ENCODE measurements at places on chromosomes 6 and 20. TPM values are rescaled to one million over a fixed set of nuclear protein-coding genes. Genes with fewer than 3 reads are reported as not detected.

GRCh38 chr6:69796073-69796641 is 653 bp downstream of the LMBRD1 start:
- peak overlapping the region; percentile 85 for H3K4me3 ChIP-seq
- H3K27ac ChIP-seq, result peak overlapping the region; percentile 82
- DNase-seq, result peak; percentile 85

DNA sequence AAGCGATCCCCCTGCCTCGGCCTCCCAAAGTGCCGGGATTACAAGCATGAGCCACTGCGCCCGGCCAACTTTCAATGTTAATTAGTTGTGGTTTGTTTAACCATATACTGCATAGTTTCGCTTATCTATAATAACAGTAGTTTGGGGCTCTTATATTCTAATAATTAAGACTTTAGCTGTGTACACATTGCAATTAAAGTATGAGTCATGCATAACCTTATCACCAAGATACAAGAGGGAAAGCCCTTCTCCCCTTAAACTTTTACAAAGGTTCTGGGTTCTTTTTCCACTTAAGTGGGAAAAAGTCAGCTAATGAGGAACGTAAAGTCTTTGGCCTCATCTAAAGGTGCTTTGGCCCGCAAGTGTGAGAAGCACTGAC is 3.2 kb upstream of the MCCD1 start:
- H3K27ac ChIP-seq, result no peak overlapping the region
- H3K27me3 ChIP-seq, result no peaks in the 10 kb centered on the region
- no peak for DNase-seq
- H3K36me3 ChIP-seq, result peaks cover 11% of the 10 kb centered on the region

OOEP gene
- not detected for total RNA-seq

- H3K27ac ChIP-seq, result no peak overlapping the region
- peaks cover 5% of the 10 kb centered on the region for H3K4me1 ChIP-seq
- no peak for DNase-seq
- no peaks in the 10 kb centered on the region for H3K36me3 ChIP-seq
- no peaks in the 10 kb centered on the region for H3K27me3 ChIP-seq
Observed at GRCh38 chr6:56280126-56280525, 32.7 kb upstream of the COL21A1 start.

SMIM28 gene
- 0.33 TPM for total RNA-seq

- no peaks in the 10 kb centered on the region for H3K27me3 ChIP-seq
- H3K4me1 ChIP-seq, result no peaks in the 10 kb centered on the region
- H3K4me3 ChIP-seq, result no peak overlapping the region
- DNase-seq, result no peak
- no peak overlapping the region for H3K27ac ChIP-seq
- no peaks in the 10 kb centered on the region for H3K36me3 ChIP-seq
Observed at GRCh38 chr6:8535519-8535918, 100.2 kb upstream of the SLC35B3 start.

HSPA12B gene
- total RNA-seq, result 1.1 TPM

DNA sequence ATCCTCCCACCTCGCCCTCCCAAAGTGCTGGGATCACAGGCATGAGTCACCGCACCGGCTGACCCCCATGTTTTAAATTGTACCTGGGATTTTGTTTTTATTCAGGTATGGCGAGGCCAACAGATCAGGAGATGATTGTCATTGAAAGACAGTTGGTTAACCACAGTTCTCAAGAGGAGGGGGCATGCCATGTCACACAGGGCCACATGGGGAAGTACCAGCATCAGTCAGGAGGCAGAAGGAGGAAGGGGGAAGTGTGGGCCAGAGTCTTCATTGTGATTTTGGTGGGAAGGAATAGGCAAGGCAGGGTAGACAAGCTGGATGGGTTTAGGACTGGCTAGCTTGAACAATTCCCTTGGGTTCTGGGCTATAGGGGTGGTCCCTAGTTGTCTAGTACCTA is 9.9 kb upstream of the MMP9 start:
- no peaks in the 10 kb centered on the region for H3K27me3 ChIP-seq
- no peaks in the 10 kb centered on the region for H3K36me3 ChIP-seq
- H3K4me3 ChIP-seq, result no peak overlapping the region

GRCh38 chr6:125886021-125886420 is 70.5 kb upstream of the HINT3 start:
- no peak overlapping the region for H3K27ac ChIP-seq
- H3K4me1 ChIP-seq, result peaks cover 4% of the 10 kb centered on the region
- H3K36me3 ChIP-seq, result peaks cover 7% of the 10 kb centered on the region
- no peak for DNase-seq
- no peaks in the 10 kb centered on the region for H3K27me3 ChIP-seq
- no peak overlapping the region for H3K4me3 ChIP-seq

DNA sequence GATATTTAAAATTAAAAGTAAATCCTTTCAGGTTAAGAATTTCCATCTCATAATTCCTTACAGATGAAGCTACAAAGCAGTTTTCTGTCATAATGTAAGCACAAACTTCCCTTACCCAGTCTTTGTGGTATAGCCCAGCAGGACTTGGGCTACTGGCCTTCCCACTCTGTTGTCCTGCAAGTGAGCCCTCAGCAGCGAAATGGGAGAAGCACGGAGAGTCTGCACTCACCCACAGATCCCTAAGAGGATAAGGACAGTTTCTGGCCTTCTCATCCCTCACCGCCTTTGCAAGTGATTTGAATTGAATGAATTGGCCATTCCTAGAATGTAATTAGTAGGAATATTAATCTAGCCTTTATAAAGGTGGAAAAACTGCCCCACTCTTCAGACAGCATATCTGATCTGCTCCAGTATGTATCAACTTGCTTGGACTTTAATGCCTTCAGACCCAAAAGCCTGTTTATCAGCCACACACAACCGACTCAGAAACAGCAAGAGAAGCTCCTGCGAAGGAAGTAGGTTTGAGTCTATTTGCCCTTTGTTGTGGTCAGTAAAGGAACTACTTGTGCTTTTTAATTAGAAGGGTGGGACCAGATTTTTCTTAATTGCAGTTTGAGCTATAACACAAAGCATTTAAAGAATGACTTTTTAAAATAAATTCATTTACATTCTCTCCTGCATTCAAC is 29.9 kb upstream of the PRDM1 start:
- peaks cover 50% of the 10 kb centered on the region for H3K36me3 ChIP-seq
- H3K27me3 ChIP-seq, result no peaks in the 10 kb centered on the region
- no peak for DNase-seq
- H3K4me1 ChIP-seq, result peaks cover 23% of the 10 kb centered on the region

DNA sequence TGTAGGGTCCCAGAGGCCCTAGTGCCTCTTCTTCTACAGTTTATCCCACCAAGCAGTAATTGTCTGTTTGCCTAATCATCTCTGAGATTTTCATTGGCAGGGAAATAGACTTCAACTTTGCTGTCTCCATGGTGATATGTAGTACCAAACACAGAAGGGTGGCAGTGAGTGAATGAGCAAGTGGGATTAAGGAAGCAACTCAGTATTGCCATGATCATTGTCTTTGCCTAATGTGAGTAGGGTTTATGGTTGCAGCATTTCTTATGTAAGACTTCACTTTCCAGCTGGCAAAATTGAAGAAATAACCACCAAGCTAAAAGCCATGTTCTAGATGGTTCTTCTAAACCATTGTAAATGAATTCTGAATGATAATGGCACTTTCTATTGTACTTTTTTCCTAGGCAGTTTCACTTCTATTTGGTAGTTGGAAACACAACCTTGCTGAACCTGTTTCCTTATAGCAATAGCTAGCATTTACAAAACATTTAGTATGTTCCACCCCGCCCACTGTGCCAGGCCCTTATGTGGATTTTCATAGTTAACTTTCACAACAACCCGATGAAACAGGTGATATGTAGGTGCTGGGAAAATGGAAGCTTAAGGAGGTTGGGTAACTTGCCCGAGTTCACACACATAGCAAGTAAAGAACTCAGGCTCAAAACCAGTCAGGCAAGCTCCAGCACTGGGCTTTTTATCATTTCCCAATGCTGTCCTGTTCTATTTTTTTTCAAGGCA is 32.0 kb downstream of the ZC2HC1B start:
- H3K27ac ChIP-seq, result no peak overlapping the region
- no peaks in the 10 kb centered on the region for H3K27me3 ChIP-seq

DNA sequence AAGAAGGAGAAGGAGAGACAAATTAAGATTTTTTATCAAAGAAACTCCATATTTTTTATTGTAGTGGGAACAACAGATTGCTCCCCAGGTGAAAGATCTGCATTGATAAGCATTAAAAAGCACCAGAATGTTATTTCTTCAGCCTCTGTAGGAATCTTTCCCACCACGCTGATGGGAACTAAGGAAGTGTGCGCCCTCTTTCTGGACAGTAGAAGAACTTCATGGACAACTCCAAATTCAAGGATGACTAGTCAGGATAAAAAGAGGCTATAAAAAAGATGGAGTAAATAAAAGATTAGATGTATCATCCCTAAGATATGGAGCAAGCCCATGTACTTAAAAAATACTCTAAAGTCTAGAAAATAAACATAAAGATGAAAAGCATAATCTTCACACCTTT is 45.8 kb upstream of the PAK5 start:
- H3K36me3 ChIP-seq, result no peaks in the 10 kb centered on the region
- H3K27ac ChIP-seq, result no peak overlapping the region
- DNase-seq, result no peak
- no peaks in the 10 kb centered on the region for H3K4me1 ChIP-seq
- no peaks in the 10 kb centered on the region for H3K27me3 ChIP-seq

DNA sequence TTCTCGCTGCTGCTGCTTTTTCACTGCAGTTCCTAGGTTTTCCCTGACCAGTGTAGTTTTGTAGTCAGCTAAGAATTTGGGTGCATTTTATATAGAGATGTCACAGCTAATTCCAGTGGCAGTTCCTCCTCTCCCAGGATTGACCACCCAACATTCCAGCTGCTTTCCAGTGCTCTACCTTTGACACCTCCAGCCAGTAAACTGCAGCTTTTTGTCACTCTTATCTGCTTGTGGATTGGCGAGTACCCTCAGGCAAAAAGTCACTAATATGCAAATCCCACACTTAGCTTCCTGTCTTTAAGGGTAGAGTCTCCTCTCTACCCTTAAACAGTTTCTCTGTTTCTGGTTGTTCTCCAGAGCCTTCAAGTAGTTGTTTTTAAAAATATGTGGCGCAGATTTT is 146.9 kb upstream of the KCNG1 start:
- H3K36me3 ChIP-seq, result no peaks in the 10 kb centered on the region
- H3K4me1 ChIP-seq, result no peaks in the 10 kb centered on the region
- DNase-seq, result peak; percentile 68
- no peaks in the 10 kb centered on the region for H3K27me3 ChIP-seq
- H3K4me3 ChIP-seq, result peak overlapping the region; percentile 39
- no peak overlapping the region for H3K27ac ChIP-seq

- peak; percentile 95 for DNase-seq
- no peak overlapping the region for H3K4me3 ChIP-seq
- no peaks in the 10 kb centered on the region for H3K4me1 ChIP-seq
- peaks cover 6% of the 10 kb centered on the region for H3K27me3 ChIP-seq
- H3K27ac ChIP-seq, result no peak overlapping the region
Observed at GRCh38 chr6:36123270-36124139, 6.8 kb upstream of the MAPK13 start.

- no peaks in the 10 kb centered on the region for H3K36me3 ChIP-seq
- H3K4me3 ChIP-seq, result no peak overlapping the region
- H3K4me1 ChIP-seq, result no peaks in the 10 kb centered on the region
- no peak overlapping the region for H3K27ac ChIP-seq
- H3K27me3 ChIP-seq, result no peaks in the 10 kb centered on the region
- no peak for DNase-seq
Observed at GRCh38 chr6:142732790-142733189, 212.2 kb downstream of the HIVEP2 start.
